ENCODE measurements at places on chromosomes 6 and 20. TPM values are rescaled to one million over a fixed set of nuclear protein-coding genes. Genes with fewer than 3 reads are reported as not detected.

ANGPT4 gene
- total RNA-seq: not detected

METTL24 gene
- total RNA-seq: not detected

CALHM4 gene
- total RNA-seq: not detected

PAK5 gene
- total RNA-seq: not detected

CNBD2 gene
- total RNA-seq: 5.2 TPM

- no peak overlapping the region for H3K27ac ChIP-seq
- H3K4me3 ChIP-seq: no peak overlapping the region
- DNase-seq: no peak
- H3K27me3 ChIP-seq: no peaks in the 10 kb centered on the region
- H3K36me3 ChIP-seq: peaks cover 10% of the 10 kb centered on the region
- peaks cover 28% of the 10 kb centered on the region for H3K4me1 ChIP-seq
Measured at GRCh38 chr6:44999066-44999465, 329.1 kb upstream of the RUNX2 start.

TREML1 gene
- not detected for total RNA-seq

DNA sequence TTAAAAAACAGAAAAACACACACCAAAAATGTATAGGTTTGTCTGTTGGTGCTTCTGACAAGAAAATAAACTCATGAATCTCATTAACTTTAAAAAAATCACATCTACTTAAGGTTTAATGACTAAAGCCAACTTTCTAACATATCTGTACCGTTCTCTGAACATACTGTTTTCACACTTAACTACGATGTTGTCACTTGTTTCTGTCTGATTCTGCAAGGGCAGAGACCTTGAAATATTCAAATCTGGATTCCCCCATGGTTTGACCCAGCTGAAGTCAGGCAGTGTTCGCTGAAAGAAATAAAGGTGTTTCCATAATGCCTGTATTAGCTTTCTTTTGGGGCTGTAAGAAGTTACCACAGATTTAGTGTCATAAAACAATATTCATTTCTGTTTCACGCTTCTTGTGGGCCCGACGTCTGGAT, 2.7 kb upstream of the ASXL1 start:
- H3K4me1 ChIP-seq: peaks cover 62% of the 10 kb centered on the region
- peak overlapping the region; percentile 31 for H3K4me3 ChIP-seq
- DNase-seq: peak; percentile 45
- H3K36me3 ChIP-seq: peaks cover 17% of the 10 kb centered on the region

LTA gene
- 21.8 TPM for total RNA-seq

GRCh38 chr20:38143646-38144554, 21.2 kb downstream of the TGM2 start:
- no peak overlapping the region for H3K4me3 ChIP-seq
- H3K27ac ChIP-seq: no peak overlapping the region
- H3K27me3 ChIP-seq: peaks cover 2% of the 10 kb centered on the region
- H3K4me1 ChIP-seq: peaks cover 6% of the 10 kb centered on the region
- DNase-seq: no peak
- H3K36me3 ChIP-seq: no peaks in the 10 kb centered on the region

TP53RK gene
- 14.8 TPM for total RNA-seq

GRCh38 chr20:63000958-63001357, 5.8 kb downstream of the BHLHE23 start:
- no peak for DNase-seq
- H3K4me3 ChIP-seq: no peak overlapping the region
- no peak overlapping the region for H3K27ac ChIP-seq
- peaks cover 75% of the 10 kb centered on the region for H3K27me3 ChIP-seq
- no peaks in the 10 kb centered on the region for H3K36me3 ChIP-seq

DNA sequence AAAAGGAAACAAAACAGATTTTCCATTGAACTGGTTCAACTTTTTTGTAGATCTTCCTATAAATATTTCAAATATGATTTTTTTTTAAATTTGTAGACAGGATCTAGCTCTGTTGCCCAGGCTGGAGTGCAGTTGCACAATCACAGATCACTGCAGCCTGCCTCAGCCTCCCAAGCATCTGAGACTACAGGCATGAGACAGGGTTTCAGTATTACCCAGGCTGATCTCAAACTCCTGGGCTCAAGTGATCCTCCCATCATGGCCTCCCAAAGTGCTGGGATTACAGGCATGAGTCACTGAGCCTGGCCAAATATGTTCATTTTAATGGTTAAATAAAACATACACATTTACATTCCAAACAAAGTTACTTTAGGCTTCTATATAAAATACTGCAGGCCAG, 33.6 kb downstream of the SAMHD1 start:
- peaks cover 2% of the 10 kb centered on the region for H3K4me1 ChIP-seq
- no peak for DNase-seq
- H3K36me3 ChIP-seq: peaks cover 40% of the 10 kb centered on the region
- H3K4me3 ChIP-seq: no peak overlapping the region
- H3K27ac ChIP-seq: no peak overlapping the region

DNA sequence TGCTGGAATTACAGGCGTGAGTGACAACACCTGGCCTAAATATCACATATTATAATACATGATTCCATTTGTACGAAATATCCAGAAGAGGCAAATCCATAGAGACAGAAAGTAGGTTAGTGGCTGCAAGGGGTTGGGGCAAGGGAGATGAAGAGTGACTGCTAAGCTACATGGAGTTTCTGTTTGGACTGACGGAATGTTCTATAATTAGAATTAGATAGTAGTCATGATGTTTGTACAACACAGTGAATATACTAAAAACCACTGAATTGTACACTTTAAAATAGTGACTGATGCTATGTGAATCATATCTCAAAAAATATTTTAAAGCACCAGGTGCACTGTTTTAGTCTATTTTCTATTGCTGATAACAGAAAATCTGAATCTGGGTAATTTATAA, 3.7 kb upstream of the HEBP2 start:
- H3K27me3 ChIP-seq: peaks cover 4% of the 10 kb centered on the region
- no peak overlapping the region for H3K27ac ChIP-seq
- no peak for DNase-seq
- no peak overlapping the region for H3K4me3 ChIP-seq
- H3K4me1 ChIP-seq: peaks cover 9% of the 10 kb centered on the region
- peaks cover under 1% of the 10 kb centered on the region for H3K36me3 ChIP-seq

DNA sequence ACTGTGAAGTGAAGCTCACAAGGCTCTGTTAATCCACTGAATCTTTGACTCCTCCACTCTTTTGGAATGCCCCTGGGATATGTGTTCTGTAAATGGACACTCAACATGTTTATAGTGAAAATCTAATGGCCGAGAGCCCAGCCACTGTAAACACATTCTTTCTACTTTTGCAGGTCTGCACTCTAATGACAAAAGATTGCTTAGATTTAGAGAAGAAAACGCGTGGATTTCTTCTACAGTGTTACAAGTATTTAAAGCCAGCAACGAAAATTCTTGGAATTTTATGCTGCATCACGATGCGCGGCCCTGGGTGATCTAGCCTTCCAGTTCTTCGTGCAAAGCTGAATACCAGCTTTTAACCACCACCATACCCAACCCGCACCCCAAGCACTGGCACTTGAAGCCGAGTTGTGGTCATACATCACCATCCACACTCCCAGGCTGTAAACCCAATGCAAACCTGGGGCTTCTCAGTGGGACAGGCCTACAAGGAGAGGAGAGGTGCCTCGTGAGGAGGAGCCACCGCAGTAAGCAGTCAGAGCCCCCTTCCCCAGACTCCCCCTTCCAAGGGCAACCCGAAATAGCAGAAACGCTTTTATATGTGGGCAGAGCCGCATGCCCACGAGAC, 3.7 kb upstream of the FOXO3 start:
- peak overlapping the region; percentile 28 for H3K27ac ChIP-seq
- peaks cover 22% of the 10 kb centered on the region for H3K27me3 ChIP-seq
- peak overlapping the region; percentile 91 for H3K4me3 ChIP-seq

DNA sequence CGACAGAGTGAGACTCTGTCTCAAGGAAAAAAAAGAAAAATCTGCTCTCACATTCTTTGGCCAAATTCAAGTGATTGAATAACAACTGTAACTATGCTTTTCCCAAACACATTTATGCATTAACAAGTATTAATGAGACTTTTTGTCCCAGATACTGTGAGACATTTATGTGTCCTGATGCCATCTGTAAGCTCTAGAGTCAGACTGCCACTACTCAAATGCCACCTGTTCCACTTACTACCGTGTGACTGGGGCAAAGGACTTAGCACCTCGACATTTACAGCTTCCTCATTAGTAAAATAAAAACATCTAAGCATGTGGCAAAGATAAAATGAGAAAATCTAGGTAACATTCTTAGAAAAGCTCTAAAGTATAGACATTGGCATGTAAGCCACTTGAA, 178.1 kb upstream of the MARCKS start:
- no peak overlapping the region for H3K4me3 ChIP-seq
- H3K27me3 ChIP-seq: no peaks in the 10 kb centered on the region
- H3K4me1 ChIP-seq: no peaks in the 10 kb centered on the region

GRCh38 chr6:83514866-83515466, 2.6 kb downstream of the PRSS35 start:
- H3K27me3 ChIP-seq: peaks cover 39% of the 10 kb centered on the region
- DNase-seq: no peak
- no peaks in the 10 kb centered on the region for H3K36me3 ChIP-seq
- H3K4me3 ChIP-seq: no peak overlapping the region
- no peak overlapping the region for H3K27ac ChIP-seq

DNA sequence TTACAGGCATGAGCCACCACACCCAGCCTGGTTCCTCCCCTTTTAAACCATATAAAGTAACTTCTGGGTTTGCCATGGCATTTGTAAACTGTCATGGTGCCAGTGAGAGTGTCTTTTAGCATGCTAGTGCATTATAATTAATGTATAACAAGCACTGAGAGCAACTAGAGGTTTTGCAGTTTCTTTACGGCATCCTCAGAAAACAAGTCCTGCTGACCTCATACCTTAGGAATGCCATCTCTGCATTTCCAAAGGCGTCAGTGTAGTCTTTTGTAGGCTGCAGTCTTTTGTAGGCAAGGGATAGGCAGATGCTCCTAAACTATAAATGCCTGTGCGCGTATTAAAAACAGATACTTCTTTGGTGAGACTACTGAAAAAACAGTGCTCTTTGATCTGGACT, 75.0 kb upstream of the EZR start:
- no peak for DNase-seq
- H3K4me3 ChIP-seq: no peak overlapping the region
- no peaks in the 10 kb centered on the region for H3K27me3 ChIP-seq
- no peaks in the 10 kb centered on the region for H3K36me3 ChIP-seq
- H3K27ac ChIP-seq: no peak overlapping the region
- no peaks in the 10 kb centered on the region for H3K4me1 ChIP-seq

DNA sequence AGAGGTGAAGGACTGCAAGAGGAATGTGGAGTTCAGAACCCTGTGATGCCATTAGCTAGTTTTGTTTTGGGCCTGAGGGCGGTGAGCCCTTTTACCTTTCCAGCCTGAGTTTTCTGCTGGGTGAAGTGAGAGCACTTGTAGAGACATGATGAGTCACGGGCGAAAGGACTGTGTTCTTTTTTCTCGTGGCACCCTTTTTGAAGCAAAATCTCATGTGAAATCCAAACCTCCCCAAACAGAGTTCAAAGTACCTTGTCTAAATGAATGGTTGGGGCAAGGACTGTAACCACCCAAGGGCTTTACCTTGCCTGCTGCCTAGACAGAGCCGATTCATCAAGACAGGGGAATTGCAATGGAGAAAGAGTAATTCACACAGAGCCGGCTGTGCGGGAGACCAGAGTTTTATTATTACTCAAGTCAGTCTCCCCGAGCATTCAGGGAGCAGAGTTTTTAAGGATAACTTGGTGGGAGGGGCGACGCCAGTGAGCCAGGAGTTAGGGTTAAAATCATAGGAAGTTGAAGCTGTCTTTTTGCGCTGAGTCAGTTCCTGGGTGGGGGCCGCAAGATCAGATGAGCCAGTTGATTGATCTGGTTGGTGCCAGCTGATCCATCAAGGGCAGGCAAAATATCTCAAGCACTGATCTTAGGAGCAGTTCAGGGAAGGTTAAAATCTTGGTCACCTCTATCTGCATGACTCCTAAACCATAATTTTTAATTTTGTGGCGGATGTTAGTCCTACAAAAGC, 25.8 kb downstream of the SAMD5 start:
- no peak overlapping the region for H3K27ac ChIP-seq
- H3K27me3 ChIP-seq: peaks cover 18% of the 10 kb centered on the region
- no peak overlapping the region for H3K4me3 ChIP-seq

KCNQ5 gene
- total RNA-seq: 7.8 TPM

DNA sequence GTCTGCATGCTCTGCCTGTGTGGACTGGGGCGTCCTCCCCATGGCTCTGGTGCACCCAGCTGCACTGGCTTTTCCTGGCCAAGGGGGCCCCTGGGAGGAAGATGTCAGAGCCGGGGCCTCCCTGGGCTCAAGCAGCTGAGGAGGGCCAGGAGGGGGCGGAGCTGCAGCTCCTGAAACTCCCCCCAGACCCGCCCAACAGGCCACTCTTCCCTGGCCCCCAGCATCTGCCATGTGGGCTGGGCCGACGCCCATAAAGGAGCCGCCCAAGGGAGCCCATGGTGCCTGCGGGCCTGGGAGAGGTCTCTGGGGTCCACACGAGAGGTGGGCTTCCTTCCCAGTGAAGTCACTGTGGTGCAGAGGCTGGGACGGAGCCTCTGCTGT, 4.0 kb downstream of the RBBP8NL start:
- no peaks in the 10 kb centered on the region for H3K36me3 ChIP-seq
- DNase-seq: no peak
- H3K4me1 ChIP-seq: no peaks in the 10 kb centered on the region
- no peak overlapping the region for H3K27ac ChIP-seq
- H3K27me3 ChIP-seq: no peaks in the 10 kb centered on the region

GGTLC1 gene
- not detected for total RNA-seq

GRCh38 chr20:46169245-46170171, 51.4 kb downstream of the CD40 start:
- no peak overlapping the region for H3K4me3 ChIP-seq
- no peak overlapping the region for H3K27ac ChIP-seq
- DNase-seq: no peak
- H3K36me3 ChIP-seq: no peaks in the 10 kb centered on the region
- H3K4me1 ChIP-seq: no peaks in the 10 kb centered on the region

GRCh38 chr6:89564752-89565427, 73.7 kb downstream of the LYRM2 start:
- no peaks in the 10 kb centered on the region for H3K36me3 ChIP-seq
- H3K4me1 ChIP-seq: no peaks in the 10 kb centered on the region
- no peak overlapping the region for H3K27ac ChIP-seq
- H3K4me3 ChIP-seq: no peak overlapping the region
- DNase-seq: no peak
- no peaks in the 10 kb centered on the region for H3K27me3 ChIP-seq

DNA sequence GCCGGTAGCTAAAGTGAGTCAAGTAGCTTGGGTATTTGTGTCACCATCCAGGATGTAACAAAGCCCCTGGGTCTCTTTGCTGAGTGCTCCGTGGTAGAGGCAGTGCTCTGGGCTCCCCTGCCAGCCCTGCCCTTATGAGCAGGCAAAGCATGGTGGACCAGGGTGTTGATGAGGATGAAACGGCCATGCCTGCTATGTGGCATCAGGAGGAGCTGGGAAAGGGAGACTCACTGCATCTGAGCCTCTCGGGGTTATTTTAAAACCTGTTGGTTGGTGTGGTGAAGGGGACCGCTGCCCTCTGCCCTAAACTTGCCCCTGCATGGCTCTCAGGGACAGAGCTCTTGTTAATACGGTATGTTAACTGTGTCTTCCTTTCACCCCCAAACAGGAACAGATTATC, 143.1 kb downstream of the DTNBP1 start:
- no peak overlapping the region for H3K4me3 ChIP-seq
- DNase-seq: no peak
- no peaks in the 10 kb centered on the region for H3K27me3 ChIP-seq
- peaks cover 14% of the 10 kb centered on the region for H3K4me1 ChIP-seq
- peaks cover 55% of the 10 kb centered on the region for H3K36me3 ChIP-seq

TSHZ2 gene
- total RNA-seq: 1.9 TPM

- peaks cover 56% of the 10 kb centered on the region for H3K27me3 ChIP-seq
- no peak overlapping the region for H3K4me3 ChIP-seq
- no peak for DNase-seq
- H3K4me1 ChIP-seq: peaks cover 10% of the 10 kb centered on the region
- H3K27ac ChIP-seq: no peak overlapping the region
Measured at GRCh38 chr6:106363401-106364138, 3.1 kb downstream of the CRYBG1 start.

Measured in activated CD8-positive, alpha-beta memory T cell treated with anti-CD3 and anti-CD28 coated beads, Interleukin-2, amount 10 ng/mL, durations not matched to agents 7 days and 5 days (primary cell).